ENCODE measurements at places on chromosomes 2 and 18.

DNA sequence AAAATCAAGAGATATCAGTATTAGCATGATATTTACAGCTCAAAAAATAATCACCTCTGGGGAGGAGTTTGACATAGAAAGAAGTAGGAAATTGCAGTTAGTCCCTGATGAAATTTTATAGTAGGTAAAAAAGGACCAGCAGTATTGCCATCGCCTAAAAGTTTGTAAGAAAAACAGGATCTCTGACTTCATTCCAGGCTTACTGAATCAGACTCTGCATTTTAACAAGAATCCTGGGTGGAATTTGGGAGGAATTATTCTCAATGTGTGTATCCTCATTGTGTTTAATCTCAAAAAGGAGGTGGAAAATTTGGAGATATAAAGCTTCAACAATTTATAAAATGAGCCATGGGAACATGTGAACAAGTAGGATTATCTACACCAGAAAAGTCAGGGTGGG, 31.2 kb upstream of the STAT1 start:
- DNase-seq, result no peak

DNA sequence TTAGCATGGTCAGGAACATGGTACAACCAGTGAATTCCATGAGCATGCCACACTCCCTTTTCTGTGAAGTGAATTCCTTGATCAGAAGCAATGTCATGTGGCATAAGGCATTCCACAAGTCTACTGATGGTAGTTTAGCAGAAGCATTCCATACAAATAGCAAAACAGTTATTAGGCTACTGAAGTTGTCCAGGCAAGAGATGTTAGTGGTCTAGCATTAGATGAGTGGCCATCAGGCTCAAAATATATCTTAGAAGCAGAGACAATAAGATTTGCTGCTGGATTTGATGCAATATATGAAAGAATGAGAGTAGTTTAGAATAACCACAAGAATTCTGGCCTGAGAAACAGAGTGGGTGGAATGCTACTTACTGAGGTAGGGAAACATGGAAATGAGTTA, 355.3 kb upstream of the NRXN1 start:
- no peak for DNase-seq

DNA sequence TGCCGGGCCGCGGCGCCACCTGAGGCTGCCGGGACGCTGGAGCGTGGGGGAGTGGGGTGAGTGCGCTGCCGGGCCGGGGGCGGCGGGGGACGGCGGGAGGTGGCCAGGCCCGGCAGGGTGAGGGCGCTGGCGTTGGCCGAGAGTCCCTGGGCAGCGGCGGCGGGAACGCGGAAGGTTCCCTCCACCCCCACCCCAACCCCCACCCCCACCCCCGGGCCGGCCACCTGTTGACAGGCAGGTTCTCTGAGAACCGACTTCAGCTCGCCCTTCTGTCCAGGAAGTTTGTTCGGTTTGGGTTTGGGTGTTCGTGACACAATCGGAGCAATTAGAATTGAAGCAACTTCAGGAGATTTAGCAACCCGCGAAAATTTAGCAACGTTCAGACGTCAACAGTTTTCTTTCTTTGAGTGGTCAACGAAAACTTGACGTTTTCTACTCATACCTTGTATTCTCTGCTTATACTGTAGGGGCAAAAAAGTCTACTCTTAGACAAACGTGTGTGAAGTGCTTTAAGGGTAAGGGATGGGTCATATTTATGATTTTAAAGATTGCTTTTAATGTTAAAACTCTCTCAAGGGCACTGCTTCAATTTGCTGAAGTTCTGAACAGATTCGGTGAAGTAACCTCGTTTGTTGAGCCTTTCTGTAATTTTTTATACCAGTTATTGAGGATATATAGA, 9.3 kb downstream of the OTX1 start:
- no peak for DNase-seq

DNA sequence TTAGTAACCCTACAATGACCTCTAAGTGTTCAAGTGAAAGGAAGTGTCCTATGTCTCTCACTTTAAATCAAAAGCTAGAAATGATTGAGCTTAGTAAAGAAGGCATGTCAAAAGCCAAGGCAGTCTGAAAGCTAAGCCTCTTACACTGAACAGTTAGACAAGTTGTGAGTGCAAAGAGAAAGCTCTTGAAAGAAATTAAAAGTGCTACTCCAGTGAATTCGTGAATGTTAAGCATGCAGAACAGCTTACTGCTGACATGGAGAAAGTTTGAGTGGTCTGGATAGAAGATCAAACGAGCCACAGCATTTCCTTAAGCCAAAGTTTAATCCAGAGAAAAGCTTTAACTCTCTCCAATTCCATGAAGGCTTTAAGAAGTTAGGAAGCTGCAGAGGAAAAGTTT, 373.7 kb downstream of the NR4A2 start:
- DNase-seq, result no peak

DNA sequence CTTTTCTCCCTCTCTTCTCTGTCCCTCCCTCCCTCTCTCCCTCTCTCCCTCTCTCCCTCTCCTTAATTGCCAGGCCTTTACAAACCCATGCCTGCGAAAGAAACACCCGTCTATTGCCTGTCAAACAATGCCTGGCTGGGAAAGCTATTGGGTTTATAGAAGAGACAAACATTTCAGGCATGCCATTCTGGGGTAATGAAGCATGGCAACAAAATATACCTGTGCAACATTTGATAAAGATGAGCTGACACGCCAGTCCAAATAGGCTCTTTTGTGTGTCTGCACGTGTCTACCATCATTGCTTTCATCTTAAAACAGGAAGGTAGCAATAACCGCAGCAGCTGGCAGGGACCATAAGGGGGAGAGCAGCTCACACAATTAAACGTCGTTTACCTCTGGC, 282.1 kb downstream of the ZNF516 start:
- no peak for DNase-seq

- peak; percentile 30 for DNase-seq
These were observed 40.0 kb upstream of the GPC1 start for GRCh38 chr2:240395448-240395847.

DNA sequence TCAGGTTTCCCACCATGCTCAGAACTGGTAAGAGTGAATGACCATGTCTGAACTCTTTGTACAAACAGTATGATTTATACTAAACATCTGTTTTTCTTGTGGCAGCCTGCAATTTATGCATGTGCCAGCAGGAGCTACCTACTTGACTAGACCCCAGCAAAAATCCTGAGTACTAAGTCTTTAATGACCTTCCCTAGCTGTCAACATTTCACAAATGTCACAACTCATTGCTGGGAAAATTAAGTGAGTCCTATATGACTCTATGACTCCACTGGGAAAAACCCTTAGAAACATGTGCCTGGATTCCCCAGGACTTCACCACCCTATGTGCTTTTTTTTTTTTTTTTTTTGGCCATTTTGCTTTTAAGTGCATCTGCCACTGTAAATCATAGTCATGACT, 1225.8 kb downstream of the SUCLG1 start:
- no peak for DNase-seq

- no peak for DNase-seq
These were observed 74.2 kb downstream of the RAB31 start for GRCh38 chr18:9782073-9782857.

Data from islet precursor cell (in vitro differentiated cells).